Immature natural killer cell (primary cell): ENCODE measurements at places on chromosomes 6 and 20. TPM values are rescaled to one million over a fixed set of nuclear protein-coding genes. Genes with fewer than 3 reads are reported as not detected.

Gene FOXA2
- not detected for polyA plus RNA-seq

Gene SLC17A2
- not detected for polyA plus RNA-seq

Gene RNF146
- 26.9 TPM for polyA plus RNA-seq

Gene WFDC10B
- polyA plus RNA-seq: not detected

Gene STMN3
- 1.6 TPM for polyA plus RNA-seq

Gene TNFAIP3
- polyA plus RNA-seq: 55.8 TPM

Gene PTGIS
- polyA plus RNA-seq: not detected

- no peak for DNase-seq
Measured at GRCh38 chr20:57819691-57820380, 110.0 kb upstream of the PMEPA1 start.

- no peak for DNase-seq
Measured at GRCh38 chr6:165663377-165663735, 315 bp upstream of the PDE10A start.

- DNase-seq: no peak
Measured at GRCh38 chr6:68182386-68182785, 452.7 kb upstream of the ADGRB3 start.

- no peak for DNase-seq
Measured at GRCh38 chr6:36753671-36754405, 56.2 kb downstream of the RAB44 start.
